ENCODE measurements at places on chromosomes 7 and 10.

- DNase-seq, result no peak
Observed at GRCh38 chr10:126349101-126349500, 39.2 kb downstream of the ADAM12 start.

GRCh38 chr10:88260329-88261051 lies 322.6 kb downstream of the RNLS start:
- DNase-seq, result no peak

DNA sequence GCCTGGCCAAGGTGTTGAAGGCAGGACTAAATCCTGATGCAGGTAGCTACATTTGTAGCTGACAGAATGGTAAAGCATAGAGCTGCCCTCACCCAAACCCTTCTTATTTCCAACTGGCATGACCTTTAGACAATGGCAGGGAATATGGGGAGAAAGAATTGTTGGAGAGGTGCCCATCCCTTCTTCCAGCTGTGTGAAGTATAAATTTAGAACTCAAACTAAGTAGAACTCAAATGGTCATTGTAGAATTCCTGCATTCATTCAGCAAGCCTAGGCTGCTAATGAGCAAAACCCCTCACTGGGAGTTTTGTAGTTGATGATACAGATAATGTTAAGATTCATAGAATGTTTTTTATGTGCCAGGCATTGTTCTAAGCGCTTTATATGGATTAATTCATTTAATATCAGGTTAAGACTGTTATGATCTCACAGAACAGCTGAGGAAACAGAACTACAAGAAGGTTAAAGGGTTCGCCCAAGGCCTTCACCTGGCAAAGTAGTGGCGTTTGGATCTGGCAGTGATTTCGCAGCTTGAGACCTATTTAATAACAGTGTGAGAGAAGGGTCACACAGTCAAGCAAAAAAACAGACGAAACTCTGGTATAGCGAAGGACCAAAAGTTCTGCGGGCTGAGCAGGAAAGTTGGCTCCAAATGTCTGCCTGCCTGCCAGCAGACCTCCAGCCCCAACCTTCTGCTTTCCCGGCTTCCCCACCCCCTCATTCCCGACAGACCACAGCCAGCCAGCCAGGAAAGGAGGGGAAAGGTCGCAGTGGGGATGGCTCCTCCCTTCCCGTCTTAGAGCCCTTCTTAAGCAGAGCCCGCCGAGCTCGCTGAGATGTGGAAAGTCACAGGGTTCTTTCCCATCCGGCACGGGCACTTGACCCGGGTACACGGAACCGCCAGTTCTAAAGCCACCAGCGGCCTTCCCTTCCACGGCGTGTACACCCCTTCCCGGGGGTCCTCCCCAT lies 1.6 kb upstream of the HILPDA start:
- no peak for DNase-seq

- DNase-seq, result no peak
Observed at GRCh38 chr7:29805886-29806207, 461 bp upstream of the WIPF3 start.

DNA sequence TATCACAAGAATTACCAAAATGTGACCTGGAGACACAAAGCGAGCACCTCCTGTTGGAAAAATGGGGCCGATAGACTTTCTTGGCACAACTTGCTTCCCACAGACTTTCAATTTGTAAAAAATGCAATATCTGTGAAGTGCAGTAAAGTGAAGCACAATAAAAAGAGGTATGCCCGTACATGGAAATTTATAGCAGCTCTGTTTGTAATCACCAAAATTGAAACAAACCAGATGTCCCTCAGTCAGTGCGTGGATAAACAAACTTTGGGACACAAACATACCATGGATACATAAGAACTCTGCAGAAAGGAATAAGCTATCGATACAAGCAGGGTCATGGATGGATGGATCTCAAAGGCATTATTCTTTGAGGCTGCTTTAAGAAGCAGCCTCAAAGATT lies 33.6 kb downstream of the ARID5B start:
- no peak for DNase-seq

DNA sequence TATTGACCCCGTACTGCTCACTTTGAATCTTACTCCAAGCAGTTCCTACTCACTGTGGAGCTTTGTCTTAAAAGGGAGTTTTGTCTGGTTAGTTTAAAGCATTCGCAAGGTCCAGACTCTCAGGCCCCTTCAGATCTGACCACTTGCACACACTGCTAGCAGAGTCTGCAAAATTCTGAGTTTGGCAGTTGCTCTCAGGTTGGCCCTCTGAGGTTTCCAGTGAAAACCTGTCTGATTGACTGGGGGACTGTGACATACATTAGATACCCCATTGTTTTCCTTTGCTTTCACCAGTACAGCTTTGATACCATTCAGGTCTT lies 149.2 kb downstream of the XPNPEP1 start:
- no peak for DNase-seq

GRCh38 chr7:85229544-85229943 lies 42.7 kb upstream of the SEMA3D start:
- DNase-seq, result no peak

DNA sequence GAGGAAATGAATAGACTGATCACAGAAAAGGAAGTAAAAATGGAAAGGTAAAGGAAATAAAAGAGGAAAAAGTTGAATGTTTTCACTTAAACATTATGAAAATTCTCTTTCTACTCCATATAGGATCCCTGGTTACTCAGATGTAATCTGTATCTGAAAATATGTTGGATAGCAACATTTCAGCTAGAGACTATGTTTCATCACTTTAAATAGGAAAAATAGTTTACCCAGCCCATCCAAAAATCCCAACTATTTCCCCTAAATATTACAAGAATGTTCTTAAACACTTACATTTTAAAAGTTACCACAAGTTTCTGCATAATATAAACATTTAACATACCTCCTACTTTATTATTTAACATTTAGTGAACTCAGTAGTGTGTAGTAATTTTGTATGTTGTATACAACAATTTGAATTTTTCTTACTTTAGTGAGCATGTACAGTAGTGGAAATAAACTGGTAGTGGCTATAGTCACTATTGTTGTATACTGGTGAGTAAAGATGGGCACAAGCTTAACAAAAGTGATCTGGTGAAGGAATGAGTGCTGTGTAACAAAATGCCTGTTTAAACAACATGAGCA lies 27.1 kb downstream of the SLF2 start:
- DNase-seq, result no peak

DNA sequence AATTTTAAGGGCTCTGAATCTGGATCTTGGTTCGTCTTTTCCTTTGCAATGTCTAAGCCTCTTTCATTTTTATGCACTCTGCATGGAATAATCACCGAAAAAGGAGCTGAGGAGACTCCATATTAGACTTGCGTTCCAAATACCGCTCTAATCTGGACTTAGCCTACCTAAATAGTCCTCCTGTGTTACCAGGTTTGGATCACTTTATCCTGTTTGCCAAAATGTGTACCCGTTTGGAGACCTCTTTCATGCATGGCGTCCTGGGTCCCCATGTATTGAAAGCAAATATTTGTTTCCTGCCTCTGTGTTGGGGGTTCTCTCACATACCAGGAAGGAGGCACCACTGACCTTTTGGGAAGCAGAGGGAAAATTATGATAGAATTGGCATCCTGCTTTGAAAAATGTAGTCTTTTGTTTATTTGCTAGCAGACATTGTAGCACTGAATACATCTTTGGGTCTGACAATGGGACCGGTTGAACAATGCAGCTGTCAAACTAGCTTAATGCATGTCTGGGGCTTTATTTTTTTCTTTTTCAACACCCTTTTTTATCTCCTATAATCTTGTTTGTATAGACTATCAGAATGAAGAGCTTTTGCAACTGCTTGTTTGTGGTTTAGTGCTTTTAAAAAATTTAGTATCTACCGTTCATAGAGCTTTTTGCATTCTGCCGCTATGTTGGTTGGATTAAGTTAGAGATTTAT lies 11.8 kb upstream of the CELF2 start:
- DNase-seq, result no peak

GRCh38 chr7:16365177-16365576 lies 56.2 kb downstream of the CRPPA start:
- DNase-seq, result no peak

DNA sequence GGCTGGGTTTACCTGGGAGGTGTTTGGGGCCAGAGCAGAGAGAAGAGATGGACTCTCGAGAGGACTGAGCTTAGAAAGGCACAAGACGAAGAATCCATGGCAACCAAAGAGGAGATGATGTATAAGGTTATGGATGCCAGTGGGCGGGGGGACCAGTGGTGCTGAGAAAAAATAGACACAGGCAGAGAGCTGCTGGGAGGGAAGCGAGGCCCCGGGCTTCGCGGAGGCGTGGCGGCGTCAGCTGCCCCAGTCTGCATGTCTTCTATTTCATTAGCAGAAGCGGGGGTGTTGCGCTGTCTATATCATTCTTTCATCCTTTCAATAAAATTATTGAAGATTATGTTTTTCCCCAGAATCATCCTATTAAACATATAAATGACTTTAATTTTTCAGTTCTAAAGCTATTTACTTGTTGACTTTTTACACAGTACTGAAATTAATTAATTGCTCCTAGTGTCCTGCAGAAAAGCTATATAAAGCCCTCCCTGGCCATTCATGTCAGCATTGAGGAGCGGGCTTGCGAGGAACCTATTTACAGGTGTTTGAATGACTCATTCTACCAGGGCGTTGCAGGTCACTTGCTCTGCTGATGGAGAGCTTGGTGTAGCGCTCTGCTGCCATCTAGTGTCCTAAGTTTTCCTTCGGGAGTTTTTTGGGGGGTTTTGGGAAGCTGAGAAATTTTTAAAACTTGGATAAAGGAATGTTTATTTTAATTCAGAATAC lies 42.9 kb upstream of the BHLHA15 start:
- DNase-seq, result peak; percentile 49

DNA sequence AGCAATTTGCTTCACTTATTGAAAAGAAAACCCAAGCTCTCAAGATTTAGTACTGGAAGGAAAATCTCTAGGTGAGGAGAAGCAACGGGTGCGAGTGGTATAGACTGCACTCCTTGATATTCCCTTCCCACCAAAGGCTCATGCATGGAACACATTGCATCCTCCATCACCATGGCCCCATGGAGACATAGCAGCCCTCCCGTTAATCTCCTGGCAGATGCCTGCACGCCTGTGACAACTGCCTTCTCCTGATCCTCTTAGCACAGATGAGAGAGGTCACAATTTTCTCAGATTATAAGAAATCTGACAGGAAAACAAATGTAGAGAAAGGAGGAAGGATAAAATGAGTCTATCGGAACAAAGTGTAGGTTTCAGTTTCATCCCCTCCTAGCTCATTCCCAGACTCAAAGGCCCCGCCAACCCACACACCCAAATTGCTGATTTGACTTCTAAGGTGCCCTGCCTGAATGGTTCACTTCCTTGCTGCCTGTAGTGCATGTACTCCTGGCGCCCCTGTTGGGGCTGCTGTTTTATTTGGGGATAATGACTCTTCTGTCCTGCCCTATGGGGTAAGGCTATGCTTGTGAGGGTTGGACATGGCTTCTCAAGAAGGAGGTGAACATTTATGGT lies 50.0 kb downstream of the PLXNA4 start:
- peak; percentile 32 for DNase-seq

DNA sequence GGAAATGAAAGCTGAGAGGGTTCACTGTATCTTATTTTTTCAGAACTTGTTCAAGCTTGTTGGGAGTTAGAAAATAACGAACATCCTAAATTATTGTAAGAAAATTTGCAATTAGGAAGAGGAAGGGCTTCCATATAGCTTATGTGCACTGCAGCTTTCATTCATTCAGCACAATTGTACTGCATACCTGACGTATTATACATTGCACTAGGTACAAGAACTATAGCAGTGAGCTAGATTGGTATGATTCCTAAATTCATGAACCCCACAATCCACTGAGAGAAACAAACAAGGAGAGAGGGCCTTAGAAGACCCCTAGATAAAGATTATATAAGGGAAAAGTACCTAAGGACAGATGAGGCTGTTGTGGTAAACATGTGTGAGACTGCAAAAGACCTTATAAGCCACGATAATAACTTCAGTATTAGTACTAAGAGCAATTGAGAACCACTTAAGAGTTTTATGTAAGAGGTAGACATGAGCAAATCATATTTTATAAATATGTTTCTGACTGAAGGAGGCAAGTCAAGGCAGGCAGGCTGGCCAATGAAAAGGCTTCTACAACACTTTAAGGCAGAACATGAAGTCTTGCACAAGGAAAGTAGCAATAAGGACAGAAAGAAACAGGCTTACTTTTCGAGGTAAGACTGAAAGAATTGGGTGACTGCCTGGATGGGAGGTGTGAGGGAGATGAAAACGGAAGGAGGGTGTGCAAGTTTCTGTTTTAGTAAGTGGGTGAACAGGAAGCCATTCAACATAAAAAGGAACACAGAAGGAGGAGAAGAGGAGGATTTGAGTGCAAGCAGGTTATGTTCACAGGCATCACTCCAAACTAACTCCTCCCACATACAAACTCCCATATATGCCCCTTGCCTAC lies 77.9 kb upstream of the LRRN3 start:
- peak; percentile 64 for DNase-seq

- no peak for DNase-seq
Observed at GRCh38 chr10:82653244-82654155, 778.5 kb downstream of the NRG3 start.

- no peak for DNase-seq
Observed at GRCh38 chr10:71561003-71561574, 158.5 kb downstream of the C10orf105 start.

- DNase-seq, result no peak
Observed at GRCh38 chr10:290026-290725, 154.9 kb downstream of the ZMYND11 start.

DNA sequence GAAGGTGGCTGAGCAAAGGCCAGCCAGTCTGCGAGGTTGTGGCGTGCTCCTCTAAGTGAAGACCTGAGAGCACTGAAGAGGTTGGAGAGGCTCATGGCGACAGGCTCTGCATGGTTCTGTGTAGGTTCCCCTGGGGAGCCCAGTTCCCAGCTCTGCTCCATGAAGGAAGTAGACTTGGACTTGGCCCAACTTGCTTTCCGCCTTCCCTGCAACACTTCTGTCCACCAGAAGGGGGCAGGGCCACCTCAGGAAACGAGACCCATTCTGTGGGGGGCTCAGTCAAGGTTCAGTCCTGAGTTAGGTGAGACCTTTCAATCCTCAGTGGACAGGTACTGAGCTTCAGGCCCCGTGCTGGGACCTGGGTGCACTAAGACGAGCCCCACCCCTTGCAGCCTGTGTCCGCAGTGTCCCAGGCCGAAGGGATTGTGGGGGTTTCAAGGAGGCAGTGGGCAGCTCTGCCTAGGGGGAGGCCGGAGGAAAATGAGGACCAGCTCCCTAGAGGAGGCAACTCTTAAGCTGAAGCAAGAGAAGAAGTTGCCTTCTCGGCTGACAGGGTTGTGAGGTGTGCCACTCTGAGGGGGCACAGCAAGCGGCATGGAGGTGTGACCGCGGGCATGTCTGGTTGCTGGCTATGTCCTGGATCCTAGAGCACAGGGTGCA lies 15.0 kb upstream of the PCBD1 start:
- DNase-seq, result no peak

DNA sequence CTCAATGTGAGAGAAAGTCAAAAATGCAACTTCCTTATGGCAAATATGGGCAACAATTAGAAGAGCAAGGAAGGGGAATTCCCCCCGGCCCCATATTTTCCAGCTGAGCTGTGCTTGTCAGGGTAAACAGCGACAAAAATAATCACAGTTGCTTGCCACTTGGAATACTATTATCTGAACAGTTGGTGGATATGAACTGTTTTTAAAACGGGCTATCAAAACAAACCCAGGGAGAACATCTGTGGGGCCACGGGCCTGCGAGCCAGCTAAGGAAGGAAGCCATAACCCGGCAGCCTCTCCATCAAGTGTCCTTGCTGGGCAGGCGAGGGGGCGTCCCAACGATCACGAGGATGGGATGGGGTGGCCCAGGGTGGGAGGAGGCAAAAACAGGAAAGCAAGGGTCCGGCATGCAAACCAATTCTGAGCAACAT lies 228.4 kb downstream of the ARHGAP12 start:
- no peak for DNase-seq

- no peak for DNase-seq
Observed at GRCh38 chr7:299628-300027, 9.7 kb downstream of the FOXL3 start.

- DNase-seq, result no peak
Observed at GRCh38 chr7:36583318-36583717, 141.0 kb downstream of the AOAH start.
